Tibial nerve (tissue), 4 donors: ENCODE measurements at places on chromosomes 1 and 21. TPM values are rescaled to one million over a fixed set of nuclear protein-coding genes. Genes with fewer than 3 reads are reported as not detected.

DNA sequence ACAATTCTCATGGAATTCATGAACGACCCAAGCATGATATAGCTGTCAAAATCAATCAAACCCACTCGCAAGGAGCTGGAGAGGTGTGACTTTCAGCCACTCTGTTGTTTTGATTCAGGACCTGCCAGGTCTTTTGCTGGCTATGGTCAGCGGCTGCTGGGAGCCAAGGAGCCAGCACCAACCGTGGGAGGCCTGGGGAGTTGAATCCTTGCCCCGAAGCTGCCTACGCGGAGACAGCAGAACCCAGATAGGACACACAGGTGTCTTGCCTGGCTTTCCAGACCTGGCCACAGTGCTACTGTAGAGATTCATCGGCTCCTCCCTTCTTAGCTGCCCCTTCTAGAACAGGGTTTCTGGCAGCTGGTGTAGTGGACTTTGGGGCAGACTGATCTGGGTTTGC is 42.7 kb downstream of the ZSCAN20 start:
- H3K27ac ChIP-seq, result no peak overlapping the region
- H3K4me1 ChIP-seq, result no peaks in the 10 kb centered on the region
- DNase-seq, result no peak
- H3K4me3 ChIP-seq, result no peak overlapping the region
- no peaks in the 10 kb centered on the region for H3K27me3 ChIP-seq

GRCh38 chr1:202058001-202058908 is 47.9 kb downstream of the ELF3 start:
- no peak overlapping the region for H3K4me3 ChIP-seq
- no peak overlapping the region for H3K27ac ChIP-seq
- no peaks in the 10 kb centered on the region for H3K27me3 ChIP-seq
- no peak for DNase-seq

DNA sequence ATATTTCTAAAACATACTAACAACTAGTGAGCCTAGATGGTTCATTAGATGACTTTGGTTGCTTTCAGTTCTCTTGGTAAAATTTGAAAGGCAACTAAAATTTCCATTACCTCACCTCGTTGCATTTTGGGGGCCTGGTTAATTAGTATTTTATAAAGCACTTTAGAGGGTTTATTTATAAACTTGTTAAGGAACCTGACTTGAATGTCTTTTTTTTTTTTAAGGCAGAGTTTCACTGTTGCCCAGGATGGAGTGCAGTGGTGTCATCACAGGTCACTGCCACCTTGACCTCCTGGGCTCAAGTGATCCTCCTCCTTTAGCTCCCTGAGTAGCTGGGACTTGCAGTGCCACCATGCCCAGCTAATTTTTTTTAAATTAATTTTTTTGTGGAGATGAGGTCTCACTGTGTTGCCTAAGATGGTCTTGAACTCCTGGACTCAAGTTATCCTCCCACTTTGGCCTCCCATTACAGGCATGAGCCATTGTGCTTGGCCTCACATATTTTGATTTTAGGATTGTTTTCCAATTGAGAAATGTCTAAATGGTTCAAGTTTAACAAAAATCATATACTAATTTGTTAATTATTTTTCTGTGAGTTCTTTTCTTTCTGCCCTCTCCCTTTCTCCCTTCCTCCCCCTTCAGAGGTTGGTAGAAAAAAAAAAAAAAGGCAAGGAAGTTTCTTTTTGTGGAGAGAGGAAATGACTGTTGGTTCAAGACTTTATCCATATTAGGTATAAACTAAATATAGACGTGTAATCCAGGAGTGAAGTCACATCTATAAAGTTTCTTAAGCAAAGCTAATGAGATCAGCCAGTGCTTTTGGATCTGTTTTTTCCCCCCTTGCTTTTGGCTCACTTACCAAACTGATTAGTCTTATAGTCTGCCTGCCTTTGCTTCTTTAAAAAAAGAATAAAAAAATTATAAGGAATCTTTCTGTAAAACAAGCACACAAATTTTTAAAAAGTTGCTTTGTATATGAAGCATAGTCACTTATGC is 24.7 kb downstream of the CLIC4 start:
- peaks cover 16% of the 10 kb centered on the region for H3K4me1 ChIP-seq
- H3K27ac ChIP-seq, result peak overlapping the region; percentile 79
- H3K27me3 ChIP-seq, result no peaks in the 10 kb centered on the region
- no peak overlapping the region for H3K4me3 ChIP-seq
- no peak for DNase-seq

GRCh38 chr1:8009043-8010002 is 16.8 kb downstream of the ERRFI1 start:
- H3K4me1 ChIP-seq, result no peaks in the 10 kb centered on the region
- H3K27ac ChIP-seq, result no peak overlapping the region
- DNase-seq, result no peak
- H3K27me3 ChIP-seq, result no peaks in the 10 kb centered on the region
- peaks cover 50% of the 10 kb centered on the region for H3K36me3 ChIP-seq

- no peaks in the 10 kb centered on the region for H3K36me3 ChIP-seq
- H3K27ac ChIP-seq, result no peak overlapping the region
- no peaks in the 10 kb centered on the region for H3K27me3 ChIP-seq
- DNase-seq, result no peak
- H3K4me3 ChIP-seq, result no peak overlapping the region
These were observed 10.5 kb upstream of the TMEM61 start for GRCh38 chr1:54969879-54970278.

MANEAL gene
- 1.8 TPM for total RNA-seq

- H3K4me1 ChIP-seq, result no peaks in the 10 kb centered on the region
- H3K27ac ChIP-seq, result no peak overlapping the region
- H3K4me3 ChIP-seq, result no peak overlapping the region
- no peaks in the 10 kb centered on the region for H3K36me3 ChIP-seq
- DNase-seq, result no peak
- no peaks in the 10 kb centered on the region for H3K27me3 ChIP-seq
These were observed 124.5 kb downstream of the PTPRC start for GRCh38 chr1:198763298-198763714.

CAPN8 gene
- total RNA-seq, result not detected

DNA sequence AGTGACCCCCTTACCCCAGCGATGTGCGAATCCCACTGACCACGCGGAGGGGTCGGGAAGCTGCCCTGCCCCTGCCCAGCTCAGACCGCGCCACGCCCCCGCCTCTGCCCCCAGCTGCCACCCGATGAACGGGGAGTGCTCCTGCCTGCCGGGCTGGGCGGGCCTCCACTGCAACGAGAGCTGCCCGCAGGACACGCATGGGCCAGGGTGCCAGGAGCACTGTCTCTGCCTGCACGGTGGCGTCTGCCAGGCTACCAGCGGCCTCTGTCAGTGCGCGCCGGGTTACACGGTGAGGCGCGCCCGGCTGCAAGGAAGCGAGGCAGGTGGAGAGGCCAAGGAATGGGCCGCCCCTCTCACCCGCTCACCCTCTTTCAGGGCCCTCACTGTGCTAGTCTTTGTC is 11.9 kb upstream of the LRRC71 start:
- no peak overlapping the region for H3K27ac ChIP-seq
- H3K36me3 ChIP-seq, result peaks cover 49% of the 10 kb centered on the region
- H3K4me1 ChIP-seq, result peaks cover 17% of the 10 kb centered on the region
- no peaks in the 10 kb centered on the region for H3K27me3 ChIP-seq

DNA sequence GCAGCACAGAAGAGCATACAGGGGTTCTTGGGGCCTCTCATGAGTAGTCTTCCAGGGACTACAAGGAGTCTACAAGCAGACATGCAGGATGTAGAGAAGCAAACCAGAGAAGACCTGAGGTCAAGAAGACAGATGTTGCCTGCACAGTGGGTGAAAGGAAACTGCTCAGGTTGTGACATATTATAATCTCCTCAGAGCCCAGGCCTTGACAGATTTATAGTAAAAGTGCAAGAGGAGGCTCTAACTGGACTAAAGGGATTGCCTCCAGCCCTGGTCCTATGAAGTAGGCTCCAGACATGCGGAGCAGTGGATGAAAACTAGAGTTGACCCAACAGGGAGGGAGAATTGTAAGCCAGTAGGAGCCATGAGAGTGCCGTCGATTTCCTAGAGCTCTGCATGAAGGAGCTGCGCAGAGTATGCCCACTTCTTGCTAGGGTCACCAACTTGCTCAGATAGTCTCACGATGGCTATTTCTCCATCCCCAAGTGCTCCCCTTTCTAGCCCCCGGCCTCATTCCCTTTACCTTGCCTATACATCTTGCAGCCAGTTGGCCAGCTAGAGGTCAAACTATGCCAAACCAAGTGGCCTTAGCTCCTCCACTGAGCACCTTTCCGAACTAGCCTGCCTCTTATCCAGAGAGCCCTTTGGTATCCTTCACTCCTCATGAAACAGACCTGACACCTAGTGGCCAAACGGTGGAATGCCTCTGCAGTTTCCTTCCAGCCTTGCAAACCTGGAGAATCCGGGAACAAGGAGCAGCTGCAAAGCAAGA is 36.2 kb upstream of the IPO9 start:
- no peaks in the 10 kb centered on the region for H3K27me3 ChIP-seq
- H3K4me3 ChIP-seq, result no peak overlapping the region
- no peaks in the 10 kb centered on the region for H3K36me3 ChIP-seq
- peak; percentile 87 for DNase-seq
- peak overlapping the region; percentile 24 for H3K27ac ChIP-seq
- peaks cover 37% of the 10 kb centered on the region for H3K4me1 ChIP-seq
